ENCODE measurements at places on chromosomes 12 and 14.

- DNase-seq, result no peak
- H3K27me3 ChIP-seq, result no peaks in the 10 kb centered on the region
- H3K36me3 ChIP-seq, result no peaks in the 10 kb centered on the region
- peak overlapping the region; percentile 73 for H3K27ac ChIP-seq
- H3K4me3 ChIP-seq, result no peak overlapping the region
Measured at GRCh38 chr12:108735855-108736254, 4.5 kb upstream of the CORO1C start.

DNA sequence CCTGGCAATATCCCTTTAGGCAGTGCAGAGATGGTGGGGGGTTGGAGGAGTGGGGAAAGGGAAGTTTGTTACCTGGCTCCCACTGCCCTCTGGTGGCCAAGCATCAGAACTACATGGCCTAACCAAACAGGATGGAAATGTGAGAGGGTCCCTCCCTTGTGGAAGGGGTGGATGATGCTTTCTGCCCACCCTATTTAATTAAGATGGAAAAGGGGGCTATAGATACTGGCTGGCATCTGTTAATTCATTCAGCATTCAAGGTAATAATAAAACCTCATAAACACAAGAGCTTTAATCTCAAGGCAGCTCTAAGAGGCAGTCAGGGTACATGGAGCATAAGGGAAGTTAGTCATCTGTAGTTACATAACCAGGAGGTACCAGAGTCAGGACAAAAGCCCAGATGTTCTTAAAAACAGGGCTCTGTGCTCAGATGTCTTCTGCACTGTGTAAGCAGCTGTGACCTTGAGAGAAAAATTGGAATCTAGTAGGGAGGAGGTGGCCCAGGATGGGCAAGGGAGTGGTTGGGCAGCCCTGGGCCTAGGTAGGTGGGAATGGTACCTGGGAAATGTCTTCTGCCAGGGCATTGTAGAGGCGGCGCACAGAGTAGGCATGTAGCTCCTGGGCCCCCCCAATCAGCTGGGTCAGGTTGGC is 4.6 kb downstream of the AP1G2 start:
- H3K27ac ChIP-seq, result no peak overlapping the region
- no peak overlapping the region for H3K4me3 ChIP-seq
- peaks cover 31% of the 10 kb centered on the region for H3K36me3 ChIP-seq

GRCh38 chr14:105076805-105077648 is 11.8 kb upstream of the GPR132 start:
- no peaks in the 10 kb centered on the region for H3K27me3 ChIP-seq
- H3K27ac ChIP-seq, result peak overlapping the region; percentile 48
- H3K4me1 ChIP-seq, result peaks cover 22% of the 10 kb centered on the region
- peak overlapping the region; percentile 62 for H3K4me3 ChIP-seq
- H3K36me3 ChIP-seq, result no peaks in the 10 kb centered on the region
- DNase-seq, result no peak

GRCh38 chr14:100552524-100553125 is 34.6 kb downstream of the BEGAIN start:
- H3K27me3 ChIP-seq, result peaks cover 10% of the 10 kb centered on the region
- H3K4me3 ChIP-seq, result no peak overlapping the region
- no peak for DNase-seq
- no peak overlapping the region for H3K27ac ChIP-seq

- DNase-seq, result no peak
- no peak overlapping the region for H3K4me3 ChIP-seq
- no peak overlapping the region for H3K27ac ChIP-seq
- peaks cover 2% of the 10 kb centered on the region for H3K36me3 ChIP-seq
- H3K27me3 ChIP-seq, result no peaks in the 10 kb centered on the region
- peaks cover 7% of the 10 kb centered on the region for H3K4me1 ChIP-seq
Measured at GRCh38 chr12:123050913-123051312, 70.4 kb downstream of the ARL6IP4 start.

Data from memory B cell (primary cell).